ENCODE measurements at places on chromosomes 2 and 18.

GRCh38 chr2:156837635-156838370 lies 401.6 kb downstream of the GPD2 start:
- DNase-seq, result no peak
- H3K27me3 ChIP-seq, result peaks cover 3% of the 10 kb centered on the region
- H3K4me3 ChIP-seq, result no peak overlapping the region
- H3K36me3 ChIP-seq, result no peaks in the 10 kb centered on the region
- H3K27ac ChIP-seq, result no peak overlapping the region
- H3K4me1 ChIP-seq, result no peaks in the 10 kb centered on the region

DNA sequence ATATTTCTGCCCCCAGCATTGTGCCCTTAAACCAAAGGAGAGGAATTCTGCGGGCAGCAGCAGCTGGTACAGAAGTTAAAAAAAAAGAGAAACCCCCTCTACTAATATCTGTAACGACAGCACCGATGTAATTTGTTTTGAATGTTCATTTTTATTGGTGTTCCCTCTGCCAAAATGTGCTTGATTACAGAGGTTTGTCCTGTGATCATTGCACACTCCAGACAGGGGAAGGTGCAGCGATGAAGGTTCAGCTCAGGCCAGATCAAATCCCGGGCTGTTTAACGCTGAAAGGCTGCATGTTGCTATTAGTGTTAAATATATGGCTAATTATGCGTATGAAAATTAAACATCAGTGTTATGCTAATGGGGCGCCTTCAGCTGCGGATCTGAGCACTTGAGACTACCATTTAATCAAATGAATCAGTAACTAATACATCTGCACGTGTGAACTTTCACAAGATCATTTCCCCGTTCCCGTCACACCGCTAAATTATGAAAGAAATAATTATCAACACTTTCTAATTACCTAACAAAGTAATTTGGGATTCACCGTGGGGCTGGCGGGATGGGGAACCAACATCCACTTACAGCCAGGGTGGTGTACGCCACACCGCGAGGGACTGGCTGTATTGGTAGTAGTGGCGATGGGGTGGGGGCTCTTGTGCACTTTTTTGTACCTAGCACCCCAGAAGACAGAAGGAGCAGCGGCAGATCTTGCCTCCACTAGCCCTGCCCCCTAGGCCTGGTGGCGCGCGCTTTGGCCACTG lies 1.5 kb upstream of the DLX1 start:
- peaks cover 84% of the 10 kb centered on the region for H3K27me3 ChIP-seq
- H3K36me3 ChIP-seq, result peaks cover 2% of the 10 kb centered on the region
- no peak for DNase-seq
- H3K4me1 ChIP-seq, result peaks cover 55% of the 10 kb centered on the region
- H3K27ac ChIP-seq, result no peak overlapping the region

DNA sequence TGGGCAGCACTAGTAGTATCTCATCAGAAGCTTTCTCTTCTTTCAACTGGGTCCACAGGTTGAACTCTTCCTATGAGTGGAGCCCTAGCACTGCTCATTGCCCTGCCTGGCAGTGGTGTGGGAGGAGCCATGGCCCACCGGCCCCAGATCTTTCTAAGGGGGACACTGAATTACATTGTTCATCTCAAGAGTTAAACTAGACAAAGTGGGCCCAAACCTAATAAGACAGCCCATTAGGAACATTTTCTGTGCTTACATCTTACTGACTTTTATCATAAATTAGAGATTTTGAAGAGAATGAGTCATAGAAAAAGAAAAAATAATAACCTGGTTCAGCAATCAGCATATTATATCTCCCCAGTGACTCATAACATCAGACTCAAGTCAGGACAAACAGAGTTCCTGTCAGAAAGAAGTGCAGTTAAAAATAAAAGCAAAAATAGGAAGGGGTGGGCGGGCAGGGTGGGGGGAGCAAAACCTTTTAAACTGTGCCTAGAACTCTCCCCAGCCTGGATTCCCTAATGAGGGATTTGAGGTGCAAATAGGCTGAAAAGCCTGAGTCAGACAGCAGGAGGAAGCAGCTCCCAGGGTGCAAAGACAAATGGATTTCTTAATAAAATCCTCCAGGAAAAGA lies 161.6 kb upstream of the TRIB2 start:
- H3K36me3 ChIP-seq, result no peaks in the 10 kb centered on the region
- no peaks in the 10 kb centered on the region for H3K27me3 ChIP-seq
- H3K4me1 ChIP-seq, result peaks cover 36% of the 10 kb centered on the region
- DNase-seq, result peak; percentile 55
- H3K4me3 ChIP-seq, result peak overlapping the region; percentile 33
- H3K27ac ChIP-seq, result peak overlapping the region; percentile 75

GRCh38 chr18:76962851-76963250 lies 140.5 kb downstream of the ZNF236 start:
- no peaks in the 10 kb centered on the region for H3K27me3 ChIP-seq
- H3K4me1 ChIP-seq, result peaks cover 20% of the 10 kb centered on the region
- no peak overlapping the region for H3K27ac ChIP-seq
- no peak overlapping the region for H3K4me3 ChIP-seq
- DNase-seq, result no peak
- H3K36me3 ChIP-seq, result peaks cover 64% of the 10 kb centered on the region

- DNase-seq, result no peak
- peaks cover 9% of the 10 kb centered on the region for H3K27me3 ChIP-seq
- no peaks in the 10 kb centered on the region for H3K36me3 ChIP-seq
- H3K4me1 ChIP-seq, result peaks cover 3% of the 10 kb centered on the region
- no peak overlapping the region for H3K27ac ChIP-seq
Observed at GRCh38 chr2:693606-694005, 16.4 kb upstream of the TMEM18 start.

GRCh38 chr2:217951521-217952247 lies 51.1 kb downstream of the TNS1 start:
- no peak for DNase-seq
- no peaks in the 10 kb centered on the region for H3K4me1 ChIP-seq
- H3K27me3 ChIP-seq, result no peaks in the 10 kb centered on the region
- no peaks in the 10 kb centered on the region for H3K36me3 ChIP-seq
- H3K4me3 ChIP-seq, result no peak overlapping the region

DNA sequence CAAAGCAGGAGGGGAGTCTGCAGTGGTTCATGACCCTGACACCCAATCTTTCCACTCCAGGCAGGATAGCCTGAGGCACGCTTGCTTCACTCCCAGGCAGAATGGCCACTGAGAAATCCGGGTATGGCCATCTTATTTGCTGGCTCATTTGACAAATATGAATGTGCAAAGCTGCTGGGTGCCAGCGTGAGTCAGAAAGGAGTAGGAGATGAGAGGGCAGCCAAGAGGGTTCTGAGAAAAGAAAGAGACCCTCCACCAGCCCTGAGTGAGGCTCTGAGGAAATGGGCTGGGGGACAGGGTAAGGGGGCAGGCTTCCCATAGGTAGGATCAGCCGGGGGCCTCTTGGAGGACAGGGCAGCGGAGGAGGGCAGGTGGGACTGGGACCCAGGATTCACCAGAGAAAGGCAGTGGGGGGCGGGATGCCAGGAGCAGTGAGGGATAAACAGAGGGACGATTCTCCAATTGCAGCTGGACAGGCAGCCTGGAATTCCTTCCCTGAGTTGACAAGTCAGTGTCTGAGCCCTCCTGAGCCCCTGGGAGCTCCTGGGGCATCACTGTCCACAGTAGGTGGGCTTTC lies 15.2 kb downstream of the RAMP1 start:
- H3K4me3 ChIP-seq, result no peak overlapping the region
- H3K27me3 ChIP-seq, result peaks cover 8% of the 10 kb centered on the region
- peaks cover 3% of the 10 kb centered on the region for H3K4me1 ChIP-seq
- H3K27ac ChIP-seq, result no peak overlapping the region
- no peaks in the 10 kb centered on the region for H3K36me3 ChIP-seq

DNA sequence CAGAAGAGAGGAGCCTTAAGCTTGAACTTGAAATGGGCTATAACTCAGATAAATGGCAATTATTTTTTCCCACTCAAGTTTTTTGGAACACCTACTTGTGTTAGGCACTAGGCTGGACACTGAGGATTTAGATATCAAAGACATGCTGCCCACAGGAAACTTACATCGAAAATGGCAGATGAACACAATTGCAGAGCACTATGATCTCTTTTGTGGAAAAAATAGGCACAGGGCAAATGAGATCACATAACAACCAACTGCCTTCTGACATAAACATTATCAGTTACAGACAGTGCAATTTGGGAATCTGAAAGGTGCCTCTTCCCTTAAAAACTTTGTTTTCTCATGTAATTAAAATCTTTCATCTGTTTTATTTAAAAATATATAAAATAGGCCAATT lies 3.8 kb upstream of the IRS1 start:
- no peak overlapping the region for H3K4me3 ChIP-seq
- peaks cover 26% of the 10 kb centered on the region for H3K27me3 ChIP-seq
- no peak for DNase-seq
- no peaks in the 10 kb centered on the region for H3K36me3 ChIP-seq

DNA sequence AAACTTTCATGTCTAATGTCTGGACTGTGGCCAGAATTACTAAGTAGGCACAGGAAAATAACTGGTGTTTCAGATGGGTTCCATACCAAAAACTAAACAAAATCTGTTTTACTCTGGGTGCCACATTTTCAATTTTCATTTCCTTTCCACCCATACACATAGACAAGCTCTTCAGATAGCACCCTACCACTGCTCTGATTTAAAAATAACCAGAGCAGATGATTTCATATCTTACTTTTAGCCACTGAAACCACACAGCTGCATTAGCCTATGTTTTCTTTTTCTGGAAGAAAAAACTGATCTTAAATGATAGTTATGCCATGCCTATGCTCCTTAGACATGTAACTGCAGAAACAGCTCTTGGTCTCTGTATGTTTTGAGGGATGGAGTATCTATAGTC lies 647.6 kb downstream of the CPS1 start:
- no peak overlapping the region for H3K4me3 ChIP-seq
- no peaks in the 10 kb centered on the region for H3K4me1 ChIP-seq
- H3K36me3 ChIP-seq, result no peaks in the 10 kb centered on the region
- no peak overlapping the region for H3K27ac ChIP-seq
- no peaks in the 10 kb centered on the region for H3K27me3 ChIP-seq

- H3K4me3 ChIP-seq, result no peak overlapping the region
- no peaks in the 10 kb centered on the region for H3K27me3 ChIP-seq
- H3K4me1 ChIP-seq, result no peaks in the 10 kb centered on the region
- no peak for DNase-seq
- no peak overlapping the region for H3K27ac ChIP-seq
Observed at GRCh38 chr2:72994282-72994990, 77.1 kb downstream of the SFXN5 start.

- DNase-seq, result peak; percentile 37
- H3K27ac ChIP-seq, result no peak overlapping the region
- H3K4me1 ChIP-seq, result peaks cover 10% of the 10 kb centered on the region
- H3K27me3 ChIP-seq, result no peaks in the 10 kb centered on the region
- no peak overlapping the region for H3K4me3 ChIP-seq
Observed at GRCh38 chr2:86216575-86217555, 17.6 kb downstream of the MRPL35 start.

DNA sequence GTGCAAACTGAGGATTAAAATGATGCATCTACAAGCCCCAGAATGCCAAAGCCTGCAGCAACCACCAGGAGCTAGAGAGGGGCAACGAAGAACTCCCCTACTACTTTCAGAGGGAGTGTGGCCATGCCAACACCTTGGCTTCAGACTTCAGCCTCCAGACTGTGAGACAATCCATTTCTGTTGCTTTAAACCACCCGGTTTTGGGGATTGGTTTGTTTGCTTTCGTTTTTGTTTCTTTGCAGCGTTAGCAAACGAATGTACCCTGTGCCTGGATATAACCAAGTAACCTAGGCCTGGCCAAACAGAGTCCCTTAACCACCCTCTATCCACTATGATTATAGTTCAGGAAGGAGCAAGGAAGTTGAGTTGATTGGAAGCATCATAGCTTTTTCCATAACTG lies 171.2 kb upstream of the NCK2 start:
- H3K27ac ChIP-seq, result no peak overlapping the region
- peaks cover 5% of the 10 kb centered on the region for H3K27me3 ChIP-seq

- H3K4me3 ChIP-seq, result no peak overlapping the region
- no peaks in the 10 kb centered on the region for H3K36me3 ChIP-seq
- H3K4me1 ChIP-seq, result peaks cover 8% of the 10 kb centered on the region
- DNase-seq, result no peak
Observed at GRCh38 chr2:8271461-8271860, 410.4 kb upstream of the ID2 start.

DNA sequence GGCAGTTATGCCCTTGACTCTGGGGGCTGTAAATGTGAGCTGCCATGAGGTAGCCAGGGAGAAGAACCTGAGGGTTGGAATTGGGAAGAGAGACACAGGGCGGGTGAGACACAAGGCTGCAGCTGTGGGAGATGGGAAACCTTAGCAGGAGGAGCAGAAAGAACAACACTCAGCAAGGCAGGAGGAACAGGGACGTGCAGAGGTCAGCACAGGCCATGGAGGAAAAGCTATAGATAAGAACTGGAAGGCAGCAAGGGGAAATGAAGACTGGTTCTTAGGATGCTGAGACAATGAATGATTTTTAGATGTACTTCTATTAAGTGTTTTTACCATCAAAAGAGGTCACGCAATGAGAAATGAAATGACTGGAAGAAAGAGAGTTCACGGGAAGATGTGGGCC lies 80.2 kb downstream of the USP40 start:
- DNase-seq, result no peak
- no peak overlapping the region for H3K27ac ChIP-seq
- no peak overlapping the region for H3K4me3 ChIP-seq
- no peaks in the 10 kb centered on the region for H3K27me3 ChIP-seq

- peaks cover 7% of the 10 kb centered on the region for H3K27me3 ChIP-seq
- no peak overlapping the region for H3K27ac ChIP-seq
- peaks cover 34% of the 10 kb centered on the region for H3K4me1 ChIP-seq
- H3K36me3 ChIP-seq, result no peaks in the 10 kb centered on the region
- no peak overlapping the region for H3K4me3 ChIP-seq
- DNase-seq, result no peak
Observed at GRCh38 chr2:144382849-144383248, 137.1 kb downstream of the ZEB2 start.

GRCh38 chr2:140355511-140356090 lies 1575.4 kb upstream of the NXPH2 start:
- no peaks in the 10 kb centered on the region for H3K36me3 ChIP-seq
- no peaks in the 10 kb centered on the region for H3K4me1 ChIP-seq
- no peak overlapping the region for H3K27ac ChIP-seq
